ENCODE measurements at places on chromosomes 16 and 17. TPM values are rescaled to one million over a fixed set of nuclear protein-coding genes. Genes with fewer than 3 reads are reported as not detected.

DNA sequence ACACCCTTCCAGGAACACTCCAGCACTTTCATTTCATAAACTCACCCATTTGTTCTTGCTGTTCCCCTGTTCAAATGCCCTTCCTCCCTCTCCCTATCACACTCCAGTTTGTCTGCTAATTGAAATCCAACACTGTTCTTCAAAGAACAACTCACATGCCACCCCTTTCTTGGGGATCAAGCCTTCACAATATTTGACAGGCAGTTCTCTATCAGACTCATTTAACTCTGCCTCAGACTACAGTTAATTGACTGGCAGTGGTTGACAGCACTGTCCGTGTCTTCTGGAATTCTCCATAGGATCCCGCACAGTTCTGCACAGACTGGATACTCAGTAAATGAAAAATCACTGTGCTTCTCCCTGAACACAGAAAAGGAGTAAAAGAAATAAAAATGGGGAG is 87.8 kb downstream of the PMP22 start:
- no peak for ATAC-seq

GRCh38 chr17:2056206-2057174 is 1.6 kb downstream of the HIC1 start:
- no peak for ATAC-seq

- no peak for ATAC-seq
Observed at GRCh38 chr17:67679721-67680120, 38.0 kb upstream of the NOL11 start.

DNA sequence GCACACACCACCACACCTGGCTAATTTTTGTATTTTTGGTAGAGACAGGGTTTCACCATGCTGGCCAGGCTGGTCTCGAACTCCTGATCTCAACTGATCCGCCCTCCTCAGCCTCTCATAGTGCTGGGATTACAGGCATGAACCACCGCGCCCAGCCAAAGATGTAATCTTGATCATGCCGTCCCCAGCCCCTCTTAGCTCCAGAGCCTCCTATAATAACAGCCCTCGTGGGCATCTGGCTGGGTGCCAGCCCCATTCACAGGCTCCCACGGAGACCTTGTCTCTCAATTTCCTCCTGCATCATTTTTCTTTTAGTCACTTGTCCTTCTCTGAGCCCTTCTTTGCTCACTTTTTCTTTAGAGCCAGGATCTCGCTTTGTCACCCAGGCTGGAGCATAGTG is 94.2 kb downstream of the KATNIP start:
- ATAC-seq = no peak

Gene WNK4
- total RNA-seq = 0.40 TPM

All from esophagus mucosa (tissue), 1 donor.